K562 (cell line): ENCODE measurements at places on chromosomes 16 and 17.
A peak's percentile ranks its signal among the peaks of the same experiment; 100 is the strongest.

- DNase-seq = no peak
These were observed at the start of gene GPR139 for GRCh38 chr16:20073203-20074098. Gene GPR139, minus strand, starts transcription at chr16:20073890. Its CDS starts 274 bp downstream, at chr16:20073616.

DNA sequence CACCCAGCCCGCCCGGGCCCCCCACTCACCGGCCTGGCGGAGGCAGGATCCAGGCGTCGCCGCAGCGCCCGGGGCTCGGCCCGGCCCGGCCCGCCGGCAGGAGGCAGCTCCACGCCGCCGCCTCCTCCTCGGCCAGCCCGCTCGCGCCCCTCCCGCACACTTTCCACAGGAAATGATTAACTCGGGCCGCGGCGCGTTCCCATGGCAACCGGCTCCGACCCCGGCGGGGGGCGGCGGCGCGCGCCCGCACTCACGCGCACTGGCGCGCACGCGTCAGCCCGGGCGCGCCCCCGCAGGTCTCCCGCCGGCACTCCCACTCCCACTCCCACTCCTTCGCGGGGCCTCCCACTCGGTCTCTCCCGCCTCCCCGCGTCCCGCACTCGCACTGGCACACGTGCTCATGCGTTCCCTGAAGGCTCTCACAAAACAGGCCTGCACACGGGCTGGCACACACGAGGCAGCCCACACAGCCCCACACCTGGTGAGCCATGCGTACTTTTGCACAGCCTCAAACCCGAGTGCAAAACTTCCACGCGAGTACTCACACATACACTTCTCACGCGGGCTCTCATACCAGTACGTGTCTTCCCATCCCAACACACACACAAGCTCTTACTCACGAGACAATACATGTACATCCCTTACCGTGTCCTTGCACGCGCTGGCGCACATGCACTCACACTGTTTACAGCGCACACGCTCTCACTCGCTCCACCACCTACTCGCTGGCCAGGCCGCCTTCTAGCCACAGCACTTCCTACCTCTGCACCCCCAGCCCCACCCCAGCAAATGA is at the start of gene KIFC3:
KIFC3 (minus strand) TSS at position 151 of the 793 bp plus-strand sequence. CDS start 4,248 bp downstream, outside the sequence.
- peak; percentile 94 for DNase-seq

DNA sequence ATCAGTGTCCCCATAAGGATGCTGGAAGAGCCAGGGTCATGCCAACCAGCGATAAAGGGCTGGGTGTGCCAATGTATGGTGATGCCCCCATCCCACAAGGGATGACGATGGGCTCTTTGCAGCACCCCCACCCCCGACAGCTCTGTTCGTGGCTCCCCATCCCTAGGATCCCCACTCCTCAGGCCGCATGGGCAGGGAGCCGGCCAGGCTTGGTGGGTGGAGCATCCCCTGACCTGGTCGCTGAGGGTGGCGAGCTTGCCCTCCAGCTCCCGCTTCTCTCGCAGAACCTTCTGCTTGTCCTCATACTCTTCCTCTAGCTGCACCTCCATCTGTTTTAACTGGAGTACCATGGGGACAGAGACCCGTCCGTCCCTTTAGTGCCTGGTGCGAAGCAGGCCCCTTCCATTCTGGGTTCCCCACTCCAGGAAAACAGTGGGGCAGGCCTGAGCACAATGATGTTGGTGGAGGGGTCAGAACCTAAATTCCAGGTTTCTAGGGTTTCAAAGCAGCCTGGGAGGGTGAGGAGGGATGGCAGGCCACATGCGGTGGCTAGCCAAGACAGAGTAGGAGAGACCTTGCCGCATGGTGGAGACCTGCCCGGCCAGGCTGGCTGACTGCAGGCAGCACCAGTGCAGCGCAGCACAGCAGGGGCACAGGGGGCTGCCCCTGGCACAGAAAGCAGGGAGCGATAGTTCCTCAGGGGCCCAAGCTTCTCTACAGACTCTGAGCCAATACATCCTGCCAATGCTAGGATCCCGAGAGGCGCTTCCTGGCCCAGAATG is 50.3 kb downstream of the PIPOX start:
- no peak for DNase-seq

GRCh38 chr17:81405411-81405872 is 10.2 kb downstream of the BAHCC1 start:
- no peak for DNase-seq

DNA sequence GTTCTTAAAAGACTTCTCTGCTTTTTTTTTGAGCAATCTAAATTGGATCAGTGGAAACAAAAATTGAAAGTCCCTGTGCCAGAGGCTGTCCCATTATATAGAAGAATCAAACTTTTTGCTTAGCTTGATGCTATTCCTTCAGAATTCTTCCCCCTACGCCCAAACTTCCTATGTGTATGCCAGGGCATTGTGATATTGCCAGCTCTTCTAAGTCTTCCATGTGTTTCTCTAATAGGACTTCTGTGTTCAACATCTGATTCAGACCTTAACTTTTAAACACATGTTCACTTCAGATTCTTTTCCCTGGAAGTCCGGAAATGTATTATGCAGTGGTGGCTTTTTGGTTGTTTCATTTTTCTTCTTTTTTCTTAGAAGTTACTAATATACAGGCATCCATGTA is 18.7 kb downstream of the PTRH2 start:
- DNase-seq = no peak

DNA sequence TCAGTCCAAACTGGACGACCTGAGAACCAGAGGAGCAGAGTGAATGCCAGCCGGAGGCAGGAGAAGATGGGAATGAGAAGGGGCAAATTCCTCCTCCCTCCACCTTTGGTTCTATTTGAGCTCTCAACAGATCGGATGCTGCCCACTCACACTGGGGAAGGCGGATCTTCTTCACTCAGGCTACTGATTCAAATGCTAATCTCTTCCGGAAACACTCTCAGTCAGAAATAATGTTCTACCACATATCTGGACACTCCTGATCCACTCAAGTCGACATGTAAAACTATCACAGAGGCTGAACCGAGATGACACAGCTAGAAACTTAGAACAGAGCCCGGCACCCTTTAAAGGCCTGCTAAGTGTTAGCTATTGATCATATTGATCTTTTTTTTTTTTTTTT is 57.4 kb upstream of the GRIN2A start:
- DNase-seq = no peak

DNA sequence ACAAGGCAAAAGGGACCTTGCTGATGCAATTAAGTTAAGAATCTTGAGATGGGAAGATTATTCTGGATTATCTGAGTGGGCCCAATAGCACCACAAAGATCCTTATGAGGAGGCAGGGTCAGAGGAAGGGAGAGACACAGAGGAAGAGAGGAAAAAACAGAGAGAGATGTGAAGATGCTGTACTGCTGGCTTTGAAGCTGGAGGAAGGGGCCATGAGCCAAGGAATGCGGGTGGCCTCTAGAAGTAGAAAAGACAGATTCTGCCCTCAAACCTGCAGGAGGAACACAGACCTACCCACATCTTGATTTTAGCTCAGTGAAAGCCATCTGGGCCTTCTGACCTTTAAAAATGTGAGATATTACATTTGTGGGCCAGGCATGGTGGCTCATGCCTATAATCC is 8.1 kb upstream of the CPSF4L start:
- no peak for DNase-seq

DNA sequence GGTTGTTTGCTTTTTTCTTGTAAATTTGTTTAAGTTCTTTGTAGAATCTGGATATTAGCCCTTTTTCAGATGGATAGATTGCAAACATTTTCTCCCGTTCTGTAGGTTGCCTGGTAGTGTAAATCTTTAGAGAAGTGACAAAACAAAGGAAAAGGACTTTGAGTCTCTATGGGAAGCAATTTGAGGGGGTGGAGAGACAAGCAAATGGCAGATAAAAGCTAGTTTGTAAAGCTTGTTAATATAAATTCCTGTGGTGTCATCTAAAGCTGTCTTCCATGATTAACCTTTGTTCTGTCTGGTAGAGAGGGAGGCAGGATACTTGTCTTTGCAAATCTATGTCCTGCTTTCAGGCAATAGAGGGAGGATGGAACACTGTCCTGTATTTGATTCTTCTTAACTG is 40.6 kb upstream of the CACNG4 start:
- no peak for DNase-seq

DNA sequence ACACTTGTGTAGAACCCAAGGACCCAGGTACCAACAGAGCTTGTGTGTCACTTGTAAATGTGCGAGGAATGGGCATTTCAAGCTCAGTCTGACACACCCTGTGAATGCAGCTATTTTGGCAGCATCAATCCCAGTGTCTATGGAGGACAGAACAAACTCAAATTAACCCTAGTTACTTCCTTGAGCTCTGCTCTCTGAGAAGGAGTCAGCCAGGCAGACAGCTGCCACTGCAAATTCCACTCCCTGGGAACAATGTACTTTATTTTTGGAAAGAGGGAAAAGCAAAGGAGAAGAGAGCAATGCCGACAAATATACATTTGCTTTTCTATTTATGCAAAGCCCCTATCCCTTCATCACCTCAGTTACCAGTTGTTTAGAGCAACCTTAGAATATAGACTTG is 48.4 kb upstream of the NOG start:
- DNase-seq = no peak

- no peak for DNase-seq
These were observed 90.6 kb downstream of the TOX3 start for GRCh38 chr16:52456368-52456767.

DNA sequence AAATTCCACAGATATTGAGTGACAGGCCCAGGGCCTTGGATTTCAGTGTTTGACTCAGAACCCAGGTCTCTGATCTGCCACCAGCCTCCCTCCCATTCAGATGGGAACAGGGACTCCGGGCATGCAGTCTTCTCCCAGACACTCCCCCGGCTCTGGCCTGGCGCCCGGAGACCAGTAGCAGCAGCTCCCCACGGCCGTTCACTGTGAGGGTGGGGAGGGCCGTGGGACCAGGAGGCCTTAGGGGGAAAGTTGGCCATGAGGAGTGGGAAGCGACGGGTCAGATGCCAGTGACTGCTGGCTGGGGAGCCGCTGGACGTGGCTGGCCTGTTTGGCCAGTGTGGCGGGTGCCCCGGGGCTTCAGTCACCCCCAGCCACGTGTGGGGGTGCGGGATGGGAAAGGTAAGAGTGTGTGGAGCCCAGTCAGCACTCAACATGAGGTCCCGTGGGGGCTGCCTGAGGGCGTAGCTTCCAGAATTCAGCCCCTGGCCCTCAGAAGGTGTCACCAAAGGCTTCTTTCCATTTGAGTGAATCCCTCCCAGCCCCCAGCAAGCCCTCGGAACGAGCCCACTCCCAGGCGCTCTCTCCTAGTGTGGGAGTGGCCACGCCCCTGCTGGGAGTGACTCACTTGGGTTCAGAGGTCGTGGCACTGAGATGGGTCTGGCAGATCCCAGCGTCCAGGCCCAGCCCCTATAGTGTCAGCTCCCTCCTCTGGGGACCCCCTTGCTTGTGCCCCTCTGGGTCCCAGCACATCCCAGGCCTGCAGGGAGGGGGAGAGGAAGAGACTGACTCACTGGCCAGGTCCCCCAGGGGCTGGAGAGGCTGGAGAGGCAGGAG is 309.4 kb downstream of the SEC14L1 start:
- DNase-seq = peak; percentile 87

- no peak for DNase-seq
These were observed 6.7 kb downstream of the TMEM92 start for GRCh38 chr17:50280801-50281441.

DNA sequence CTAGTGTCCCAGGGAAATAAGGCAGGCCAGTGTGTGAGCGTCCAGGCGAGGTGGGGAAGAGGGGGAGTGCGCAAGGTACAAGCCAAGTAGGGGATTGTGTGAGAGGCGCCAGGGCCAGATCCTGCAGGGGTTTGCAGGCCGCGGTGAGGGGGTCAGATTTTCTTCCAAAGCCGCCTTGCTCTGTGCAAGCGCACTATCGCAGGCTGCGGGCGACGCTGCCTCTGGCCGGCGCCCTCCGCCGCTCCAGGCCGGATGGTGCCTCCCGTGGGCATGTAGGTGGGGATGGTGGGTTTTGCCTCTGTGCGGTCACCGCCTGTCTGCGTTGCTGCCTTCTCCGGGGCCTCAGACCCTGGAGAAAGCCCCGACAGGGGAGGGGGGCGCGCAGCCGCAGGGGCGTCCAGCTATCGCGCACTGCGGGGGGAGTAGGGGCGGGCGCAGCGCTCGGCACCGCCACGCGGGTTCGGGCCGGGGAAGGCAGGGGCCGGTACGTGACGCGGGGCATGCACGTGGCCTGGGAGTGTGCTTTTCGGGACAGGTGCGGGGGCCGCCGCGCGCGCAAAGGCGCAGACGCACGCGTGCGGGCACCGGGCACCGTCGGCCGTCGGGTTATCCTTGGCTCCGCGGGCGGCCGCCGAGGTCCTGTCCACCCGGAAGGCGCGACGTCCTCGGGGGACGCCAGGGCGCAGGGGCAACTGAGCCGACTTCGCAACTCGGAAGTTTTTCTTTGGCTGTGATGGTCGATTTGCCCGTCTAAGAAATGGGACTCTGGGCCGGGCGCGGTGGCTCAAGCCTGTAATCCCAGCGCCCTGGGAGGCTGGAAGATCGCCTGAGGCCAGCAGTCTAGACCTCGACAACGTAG is 1.1 kb upstream of the HAPSTR1 start:
- DNase-seq = peak; percentile 50

GRCh38 chr17:6592173-6592572 is 35.8 kb upstream of the PITPNM3 start:
- DNase-seq = no peak

- DNase-seq = no peak
These were observed 14.0 kb downstream of the YPEL2 start for GRCh38 chr17:59345476-59345875.

GRCh38 chr17:51674579-51675255 is 414.4 kb downstream of the UTP18 start:
- no peak for DNase-seq
